ENCODE measurements at places on chromosomes 4 and X.

DNA sequence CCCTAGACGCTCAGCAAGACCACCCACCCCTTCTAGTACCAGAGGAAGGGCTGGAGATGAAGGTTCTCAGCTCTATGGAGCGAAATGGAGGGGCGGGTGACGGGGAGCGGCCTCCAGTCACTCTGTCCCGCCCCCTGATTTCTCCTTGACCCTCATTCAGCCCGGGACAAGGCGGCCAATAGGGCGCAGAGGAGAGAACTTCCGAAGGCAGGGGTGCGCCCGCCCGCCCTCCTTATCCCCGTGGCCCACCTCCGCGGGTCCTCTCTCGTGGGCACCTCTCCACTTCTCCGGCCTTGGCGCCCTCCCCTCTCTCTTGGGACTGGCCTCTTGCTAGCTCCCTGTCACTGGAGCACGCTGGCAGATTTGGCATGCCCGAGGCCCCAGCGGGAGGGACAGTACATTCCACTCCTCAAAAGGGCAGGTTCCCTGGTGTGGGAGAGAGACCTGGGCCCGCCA lies 1.1 kb upstream of the SEPTIN6 start:
- no peak for DNase-seq

DNA sequence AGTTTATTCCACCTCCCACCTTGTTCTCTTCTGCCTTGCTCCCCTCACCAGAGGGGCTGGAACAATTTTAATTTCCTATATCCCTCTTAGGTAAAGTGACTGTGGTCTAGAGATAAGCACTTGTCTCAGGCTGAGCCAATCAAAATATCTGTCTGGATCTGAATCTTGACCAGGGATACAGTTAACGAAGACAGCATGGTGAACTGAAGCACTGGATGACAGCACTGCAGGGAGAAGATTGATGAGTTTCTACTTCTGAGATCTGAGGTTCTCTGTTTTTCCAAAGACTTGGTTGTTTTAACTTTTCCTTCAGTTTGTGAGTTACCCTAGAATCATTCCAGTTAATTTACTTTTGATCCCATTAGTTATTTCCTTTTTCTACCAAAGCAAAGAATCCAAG lies 13.2 kb downstream of the GNPDA2 start:
- no peak for DNase-seq

DNA sequence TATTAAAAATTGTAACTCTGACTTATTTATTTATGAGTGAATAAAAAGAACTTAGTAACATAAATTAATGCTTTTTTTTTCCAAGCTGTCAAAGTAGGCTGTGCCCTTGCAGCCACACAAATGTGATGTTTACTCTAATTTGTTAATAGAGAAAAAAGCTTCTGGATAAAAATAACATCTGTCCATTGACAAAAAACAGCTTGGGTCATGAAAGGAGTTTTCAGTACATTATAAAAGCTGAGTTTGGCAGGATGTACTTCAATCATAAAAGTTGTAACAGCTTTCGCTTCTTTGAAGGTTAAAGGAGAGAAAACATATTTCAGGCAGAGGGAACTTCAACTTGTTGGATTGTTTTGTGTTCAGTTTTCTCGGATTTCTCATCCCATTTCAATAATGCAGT lies 105.6 kb downstream of the SLC4A4 start:
- no peak for DNase-seq

- DNase-seq: no peak
Measured at GRCh38 chrX:136199365-136199764, 51.8 kb downstream of the MAP7D3 start.

GRCh38 chr4:24137671-24138601 lies 248.1 kb upstream of the PPARGC1A start:
- DNase-seq: no peak

- DNase-seq: peak; percentile 23
Measured at GRCh38 chr4:169993531-169993930, 32.7 kb downstream of the MFAP3L start.

DNA sequence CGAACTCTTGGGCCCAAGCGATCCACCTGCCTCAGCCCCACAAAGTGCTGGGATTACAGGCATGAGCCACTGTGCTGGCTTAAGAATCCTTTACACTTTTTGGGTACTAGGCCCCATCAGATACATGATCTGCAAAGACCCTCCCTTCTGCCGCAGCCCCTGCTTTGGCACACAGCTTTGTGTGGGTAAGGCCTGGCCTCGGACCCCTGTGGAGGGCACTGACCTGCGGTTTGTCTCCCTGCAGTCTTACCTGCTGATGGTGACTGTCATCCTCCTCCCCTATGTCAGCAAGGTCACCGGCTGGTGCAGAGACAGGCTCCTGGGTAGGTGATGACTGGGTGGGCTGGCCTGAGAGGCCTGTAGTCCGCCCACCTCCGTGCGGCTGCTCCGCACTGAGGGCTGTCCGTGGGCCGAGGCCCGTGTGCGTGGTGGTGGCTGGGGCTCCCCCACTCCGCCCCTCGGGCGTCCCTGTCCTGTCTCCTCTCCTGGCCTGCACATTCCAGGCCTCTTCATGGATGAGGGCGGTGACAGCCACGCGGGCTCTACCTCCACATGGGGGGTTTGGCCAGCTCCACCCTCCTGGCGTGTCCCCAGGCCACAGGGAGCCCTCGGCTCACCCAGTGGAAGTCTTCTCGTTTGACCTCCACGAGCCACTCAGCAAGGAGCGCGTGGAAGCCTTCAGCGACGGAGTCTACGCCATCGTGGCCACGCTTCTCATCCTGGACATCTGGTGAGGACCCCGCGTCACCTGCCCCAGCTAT lies 18.0 kb downstream of the DGKQ start:
- DNase-seq: no peak

- DNase-seq: no peak
Measured at GRCh38 chrX:44876086-44876485, 3.1 kb downstream of the KDM6A start.

DNA sequence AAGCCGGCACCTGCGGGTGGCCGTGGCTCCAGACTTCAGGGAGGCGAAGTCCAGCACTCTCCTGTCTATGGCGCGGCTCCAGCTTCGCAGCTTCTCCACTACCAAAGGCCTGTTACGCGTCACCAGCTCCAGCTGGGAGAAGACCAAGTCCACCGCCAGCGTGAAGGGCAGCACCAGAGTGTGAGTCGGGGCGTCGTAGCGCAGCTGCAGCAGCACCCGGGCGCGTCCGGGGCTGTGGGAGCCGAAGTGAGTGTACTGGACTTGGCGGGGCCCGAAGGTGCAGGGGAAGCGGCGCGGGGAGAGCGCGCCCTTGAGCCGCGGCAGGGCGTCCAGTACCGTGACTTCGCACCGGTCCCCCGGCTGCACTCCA lies 444 bp downstream of the FREM3 start:
- DNase-seq: no peak

GRCh38 chr4:185207466-185207865 lies 1.9 kb upstream of the SNX25 start:
- no peak for DNase-seq

DNA sequence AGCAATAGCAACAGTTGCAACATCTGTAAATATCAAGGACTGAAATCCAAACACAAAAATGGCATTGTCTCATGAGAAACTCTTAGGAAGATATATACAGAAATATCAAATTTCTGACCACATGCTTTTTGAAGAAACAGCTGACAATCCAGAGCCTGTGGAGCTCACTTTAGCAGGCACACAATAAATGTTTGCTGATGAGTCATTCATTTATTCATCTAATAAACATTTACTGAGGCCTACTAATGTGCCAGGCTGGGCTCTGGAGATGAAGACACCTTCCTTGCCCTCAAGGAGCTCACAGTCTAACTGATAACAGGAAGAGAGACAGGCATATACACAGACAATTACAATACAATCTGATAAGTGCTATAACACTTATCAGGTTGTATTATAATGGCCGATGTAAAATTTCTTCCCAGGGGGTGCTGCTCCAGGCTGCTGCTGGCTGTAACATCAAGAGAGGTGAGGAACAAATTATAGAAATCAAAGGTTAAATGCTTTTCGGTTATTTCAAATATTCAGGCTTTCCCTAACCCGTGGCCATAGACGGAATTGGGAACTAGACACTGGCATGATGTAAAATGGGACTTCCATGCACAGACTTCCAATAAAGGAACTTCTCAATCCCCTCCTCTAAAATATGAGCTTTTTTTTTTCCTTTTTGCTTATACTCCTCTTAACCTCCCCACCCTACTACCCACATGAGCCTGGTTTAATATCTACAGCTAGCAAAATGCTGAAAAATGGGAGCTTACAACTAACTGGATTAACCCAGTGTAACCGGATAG lies 16.8 kb upstream of the ZCCHC13 start:
- no peak for DNase-seq

DNA sequence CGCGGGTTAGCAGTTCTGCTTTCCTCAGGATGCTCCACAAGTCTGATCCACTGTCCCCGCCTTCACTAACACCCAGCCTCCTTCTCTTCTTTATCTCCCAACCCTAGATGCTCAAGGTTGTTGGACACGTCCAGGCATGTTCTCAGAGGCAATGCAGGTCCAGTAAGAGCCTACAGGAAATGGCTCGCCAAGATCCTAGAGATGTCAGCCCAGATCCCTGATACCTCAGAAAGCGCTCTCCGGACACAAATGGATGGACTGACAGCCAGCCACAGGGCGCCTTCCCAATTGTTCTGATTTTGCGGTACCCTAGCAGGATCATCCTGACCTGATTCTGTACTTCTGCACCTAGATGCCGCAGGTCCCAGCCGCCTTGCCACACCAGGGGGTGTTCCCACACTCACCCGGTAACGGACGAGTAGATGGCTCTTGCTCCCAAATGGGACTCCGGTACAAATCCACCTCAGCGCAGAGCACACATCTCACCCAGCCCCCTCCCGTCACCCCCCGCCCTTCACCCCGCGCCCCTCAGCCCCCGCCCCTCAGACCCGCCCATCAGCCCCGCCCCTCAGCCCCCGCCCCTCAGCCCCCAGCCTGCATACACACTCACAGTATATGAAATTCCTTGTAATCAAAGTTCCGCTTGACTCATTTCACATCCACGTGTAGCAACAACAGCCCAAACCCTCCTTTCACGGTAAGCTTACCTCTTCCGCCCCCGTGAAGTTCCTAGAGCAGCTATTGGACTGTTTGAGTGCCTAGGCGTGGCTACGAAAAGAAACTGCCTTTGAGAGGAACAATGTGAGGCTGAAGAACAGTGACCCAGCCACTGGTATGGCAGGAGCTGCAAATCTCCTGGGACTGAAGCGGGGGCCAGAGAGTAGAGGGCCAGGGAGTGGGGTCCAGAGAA lies at the start of gene EDA2R:
EDA2R (minus strand) TSS at position 488 of the 910 bp plus-strand sequence. CDS start 23,058 bp downstream, outside the sequence.
- DNase-seq: peak; percentile 15

DNA sequence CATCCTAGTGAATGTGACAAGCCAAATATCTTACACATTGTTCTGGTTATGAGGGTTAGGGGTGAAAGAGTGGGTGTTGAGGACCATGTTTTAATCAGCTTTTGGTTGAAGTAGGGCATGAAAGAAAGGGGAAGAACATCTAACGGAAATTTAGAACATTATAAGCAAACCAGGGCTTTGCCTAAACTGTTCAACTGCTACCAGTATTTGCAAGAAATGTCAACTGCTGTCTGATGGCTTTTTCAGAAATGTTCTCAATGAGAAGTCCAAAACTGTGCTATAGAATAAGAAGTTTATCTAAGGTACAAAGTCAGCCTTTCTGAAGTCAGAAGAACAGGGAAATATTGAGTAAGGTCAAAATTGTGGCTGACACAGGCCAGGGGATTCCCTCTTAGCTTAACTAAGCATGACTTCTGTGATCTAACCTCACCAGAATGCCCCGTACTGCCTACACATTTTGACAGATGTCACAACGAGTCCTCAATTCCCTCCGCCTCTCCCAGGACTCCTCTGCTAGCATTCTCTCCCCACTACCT lies 67.1 kb downstream of the DTHD1 start:
- no peak for DNase-seq

GRCh38 chr4:140904904-140905303 lies 148.7 kb upstream of the TBC1D9 start:
- DNase-seq: no peak

DNA sequence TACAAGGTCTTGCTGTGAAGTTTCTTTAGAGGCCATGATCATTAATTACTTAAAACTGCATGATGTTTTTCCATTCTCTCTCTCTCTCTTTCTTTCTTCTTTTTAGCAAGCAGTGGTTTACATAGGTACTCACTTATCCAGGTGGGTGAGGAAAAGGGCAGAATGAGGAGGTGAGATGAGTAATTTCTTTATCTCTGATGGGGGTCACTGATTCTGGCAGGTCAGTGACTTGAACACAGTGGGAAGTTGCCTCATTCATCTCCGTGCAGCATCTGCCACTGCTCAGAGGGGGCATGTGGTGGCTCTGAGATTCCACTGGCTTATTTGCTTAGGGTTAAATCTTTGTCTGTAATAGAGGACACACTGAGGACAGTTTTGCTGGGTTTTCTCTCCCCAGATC lies 62.6 kb downstream of the FAM114A1 start:
- no peak for DNase-seq

GRCh38 chr4:116469582-116469981 lies 615.8 kb downstream of the TRAM1L1 start:
- no peak for DNase-seq

- no peak for DNase-seq
Measured at GRCh38 chrX:8374041-8374825, 90.4 kb upstream of the VCX3B start.

GRCh38 chrX:112851806-112852205 lies 11.2 kb upstream of the AMOT start:
- DNase-seq: no peak

DNA sequence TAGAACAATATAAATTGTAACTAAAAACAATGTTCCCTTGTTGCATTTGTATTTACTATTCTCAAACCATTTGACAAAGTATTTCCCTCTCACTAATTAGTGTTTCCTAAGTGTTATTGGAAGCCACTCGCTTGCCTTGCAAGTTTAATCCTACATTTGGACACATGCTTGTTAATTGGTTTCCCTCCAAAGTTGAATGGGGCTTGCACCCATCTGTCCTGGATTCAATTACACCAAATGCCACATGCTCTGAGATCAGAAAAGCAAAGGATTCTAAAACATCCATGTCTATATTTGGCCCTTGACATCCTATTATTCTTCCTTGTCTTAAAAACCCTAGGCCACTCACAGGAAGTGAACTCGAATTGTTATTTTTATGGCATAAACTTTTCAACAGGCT lies 146.6 kb downstream of the AMELX start:
- DNase-seq: no peak

GRCh38 chr4:40995850-40996249 lies 218.5 kb downstream of the APBB2 start:
- no peak for DNase-seq

- DNase-seq: no peak
Measured at GRCh38 chrX:69221239-69222102, 56.2 kb upstream of the PJA1 start.

DNA sequence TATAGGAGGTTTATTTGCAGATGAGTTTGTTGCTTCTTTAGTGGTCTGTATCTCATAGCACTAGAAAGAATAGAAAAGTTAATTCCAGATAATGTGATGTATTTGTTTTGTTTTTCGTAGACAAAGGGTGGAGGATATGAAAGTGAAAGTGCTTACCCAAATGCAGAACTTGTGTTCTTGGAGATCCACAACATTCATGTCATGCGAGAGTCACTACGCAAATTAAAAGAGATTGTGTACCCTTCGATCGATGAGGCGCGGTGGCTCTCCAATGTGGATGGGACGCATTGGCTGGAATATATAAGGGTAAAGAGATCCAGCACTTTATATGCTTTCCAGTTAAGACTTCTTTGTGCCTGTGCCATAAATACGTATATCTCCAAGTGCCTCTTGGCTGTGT lies 43.3 kb downstream of the MTMR1 start:
- DNase-seq: no peak

- no peak for DNase-seq
Measured at GRCh38 chr4:52588771-52589591, 70.1 kb downstream of the USP46 start.
